Type B pancreatic cell (in vitro differentiated cells): ENCODE measurements at places on chromosomes 12 and 14.

DNA sequence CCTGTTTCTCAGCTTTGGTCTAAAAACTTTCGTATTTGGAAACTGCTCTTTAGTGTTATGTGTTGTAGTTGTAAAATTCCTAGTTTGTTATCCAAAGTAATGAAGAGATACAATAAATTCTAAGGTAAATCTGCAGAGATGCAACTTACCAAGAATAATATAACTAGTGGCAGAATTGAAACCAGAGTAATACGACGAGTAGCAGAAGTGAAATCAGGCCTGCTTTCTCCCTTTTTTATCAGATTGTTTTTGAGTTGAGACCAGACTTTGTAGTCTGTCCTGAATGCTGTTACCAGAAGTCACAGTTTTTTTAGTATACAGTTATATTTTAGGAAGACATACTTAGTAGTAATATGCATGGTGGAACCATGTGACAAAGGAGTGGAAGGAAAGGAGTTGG, 12.5 kb downstream of the PAPOLA start:
- DNase-seq: no peak

DNA sequence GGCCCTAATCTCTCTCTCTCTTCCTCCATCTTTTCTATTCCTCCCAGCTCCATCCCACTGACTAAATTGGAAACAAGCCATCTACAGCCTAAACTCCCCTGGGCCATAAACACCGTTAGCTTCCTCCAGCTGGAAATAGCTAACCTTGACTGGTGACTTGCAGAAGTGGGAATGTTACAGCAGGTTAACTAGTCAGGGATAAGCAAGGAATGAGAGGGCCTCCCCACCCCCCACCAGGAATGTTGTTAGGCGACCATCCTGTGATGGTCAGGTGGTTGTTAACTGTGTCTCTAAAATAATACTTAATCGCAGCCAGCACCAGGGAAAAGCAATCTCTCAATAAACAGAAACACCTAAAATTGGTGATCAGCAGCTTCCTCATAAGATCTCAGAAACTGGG, 40.8 kb downstream of the MIS18BP1 start:
- DNase-seq: no peak

- no peak for DNase-seq
Observed at GRCh38 chr14:20048202-20048601, 11.6 kb upstream of the OR4L1 start.

- no peak for DNase-seq
Observed at GRCh38 chr12:5560265-5560664, 128.4 kb downstream of the NTF3 start.

GRCh38 chr12:79959484-79959883, 24.6 kb upstream of the PPP1R12A start:
- no peak for DNase-seq

DNA sequence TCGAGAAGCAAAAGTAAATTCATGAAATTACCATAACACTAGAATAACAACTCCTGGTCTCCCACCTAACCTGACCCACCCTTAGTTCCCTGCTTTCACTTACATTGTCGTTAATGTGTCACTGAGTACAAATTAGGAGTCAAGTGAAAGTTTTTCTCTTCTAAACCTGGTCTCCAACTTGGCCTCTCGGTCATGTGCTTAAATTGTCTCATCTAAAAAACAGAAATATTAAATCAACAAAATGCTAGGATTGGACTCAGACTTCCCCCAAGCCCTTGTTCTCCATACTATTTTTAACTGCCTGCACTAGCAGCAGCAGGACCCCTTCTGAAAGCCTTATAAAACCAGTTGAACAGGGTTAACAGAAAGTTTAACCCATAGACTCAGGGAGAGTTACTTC, 1.8 kb upstream of the BTG1 start:
- no peak for DNase-seq

- DNase-seq: no peak
Observed at GRCh38 chr12:86264451-86265328, 8.5 kb upstream of the MGAT4C start.

DNA sequence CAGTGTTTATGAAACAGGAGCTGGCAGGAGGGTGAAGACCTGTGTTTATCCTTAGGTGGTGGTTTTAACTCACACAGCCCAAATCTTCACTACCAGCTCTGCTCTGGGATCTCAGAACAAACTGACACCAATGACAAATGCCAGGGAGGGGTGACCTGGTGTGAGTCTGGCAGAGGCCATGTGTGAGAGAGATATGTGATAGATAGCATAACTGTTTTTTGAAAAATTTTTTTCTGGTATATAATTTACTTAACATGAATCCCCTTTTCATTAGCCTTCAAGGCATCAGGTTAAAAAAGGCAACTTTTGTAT, 51.5 kb downstream of the SLC38A4 start:
- no peak for DNase-seq

DNA sequence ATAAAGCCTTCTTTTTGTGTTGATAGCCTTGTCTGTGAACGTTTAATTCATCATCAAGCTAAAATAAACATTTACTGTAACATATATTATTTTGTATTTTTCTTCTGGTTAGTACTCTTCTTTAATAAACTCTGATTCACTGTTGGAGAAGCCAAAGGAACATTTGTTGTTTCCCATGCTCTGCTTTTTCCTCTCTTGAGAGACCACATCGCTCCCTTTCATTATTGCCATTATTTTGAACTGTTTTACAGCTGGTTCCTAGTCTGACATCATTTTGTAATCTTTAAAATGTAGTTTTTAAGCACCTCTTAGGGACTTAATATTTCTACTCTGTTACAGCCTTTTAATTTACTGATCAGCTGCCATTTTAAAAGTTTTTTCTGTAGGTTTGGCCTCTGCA, 301.8 kb downstream of the NPAS3 start:
- no peak for DNase-seq
